ENCODE measurements at places on chromosomes 6 and 20.

DNA sequence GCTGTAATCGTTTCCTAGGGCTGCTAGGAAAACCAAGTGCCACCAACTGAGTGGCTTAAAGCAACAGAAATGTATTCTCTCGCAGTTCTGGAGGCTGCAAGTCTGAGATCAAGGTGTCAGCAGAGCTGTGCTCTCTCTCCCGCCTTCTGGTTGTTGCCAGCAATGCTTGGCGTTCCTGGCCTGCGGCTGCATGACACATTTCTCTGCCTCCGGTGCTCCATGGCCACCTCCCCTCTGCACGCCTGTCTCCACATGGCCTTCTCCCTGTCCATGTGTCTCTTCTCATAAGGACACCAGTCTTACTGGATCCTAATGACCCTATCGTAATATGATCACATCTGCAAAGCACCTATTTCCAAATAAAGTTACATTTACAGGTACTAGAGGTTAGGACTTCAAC, 91.7 kb upstream of the AKAP12 start:
- DNase-seq: no peak

GRCh38 chr20:50302341-50303057, 111.9 kb downstream of the CEBPB start:
- no peak for DNase-seq

GRCh38 chr6:10355115-10355702, 59.7 kb downstream of the TFAP2A start:
- no peak for DNase-seq

DNA sequence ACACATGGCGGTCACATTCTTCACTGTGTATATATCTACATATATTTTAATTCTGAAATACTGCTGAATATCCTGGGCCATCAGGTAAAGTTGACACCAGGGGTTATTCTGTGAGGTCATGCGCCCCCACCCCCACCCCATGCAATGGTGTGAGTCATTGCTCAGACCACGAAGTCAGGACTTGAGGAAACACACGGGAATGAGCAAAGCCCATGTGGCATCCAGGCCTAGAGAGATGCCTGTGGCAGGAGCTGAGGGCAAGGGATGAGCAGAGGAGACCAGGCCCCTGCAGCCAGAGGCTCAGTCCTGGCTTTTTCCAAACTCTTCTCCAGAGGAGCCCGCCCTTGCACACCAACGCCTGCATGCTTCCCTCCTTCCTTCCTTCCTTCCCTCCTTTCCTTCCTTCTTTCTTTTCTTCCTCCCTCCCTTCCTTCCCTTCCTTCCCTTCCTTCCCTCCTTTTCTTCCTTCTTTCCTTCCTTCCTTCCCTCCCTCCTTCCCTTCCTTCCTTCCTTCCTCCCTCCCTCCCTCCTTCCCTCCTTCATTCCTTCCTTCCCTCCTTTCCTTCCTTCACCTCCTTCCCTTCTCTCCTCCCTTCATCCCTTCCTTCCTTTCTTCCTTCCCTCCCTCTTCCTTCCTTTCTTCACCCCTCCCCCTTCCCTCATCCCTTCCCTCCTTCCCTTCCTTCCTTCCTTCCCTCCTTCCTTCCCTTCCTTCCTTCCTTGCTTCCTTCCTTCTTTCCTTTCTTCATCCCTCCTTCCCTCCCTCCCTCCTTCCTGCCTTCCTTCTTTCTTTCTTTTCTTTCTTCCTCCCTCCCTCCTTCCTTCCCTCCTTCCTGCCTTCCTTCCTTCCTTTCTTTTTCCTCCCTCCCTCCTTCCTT, 72.0 kb upstream of the INSM1 start:
- DNase-seq: no peak

DNA sequence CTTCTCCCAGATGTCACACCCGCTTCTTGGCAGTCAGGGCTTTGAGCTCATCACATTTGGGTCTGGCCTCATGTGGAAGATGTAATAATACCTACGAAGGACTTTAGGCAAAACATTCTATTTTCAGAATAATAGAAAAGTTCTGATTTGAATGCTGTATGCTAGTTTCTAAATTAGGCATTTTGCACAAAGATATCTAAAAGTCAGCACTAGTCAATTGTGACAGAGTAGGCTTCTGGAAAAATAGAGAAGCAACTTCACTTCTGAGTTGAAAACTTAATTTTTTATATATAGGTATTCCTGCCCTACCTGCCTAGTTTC, 38.3 kb upstream of the CD2AP start:
- no peak for DNase-seq

DNA sequence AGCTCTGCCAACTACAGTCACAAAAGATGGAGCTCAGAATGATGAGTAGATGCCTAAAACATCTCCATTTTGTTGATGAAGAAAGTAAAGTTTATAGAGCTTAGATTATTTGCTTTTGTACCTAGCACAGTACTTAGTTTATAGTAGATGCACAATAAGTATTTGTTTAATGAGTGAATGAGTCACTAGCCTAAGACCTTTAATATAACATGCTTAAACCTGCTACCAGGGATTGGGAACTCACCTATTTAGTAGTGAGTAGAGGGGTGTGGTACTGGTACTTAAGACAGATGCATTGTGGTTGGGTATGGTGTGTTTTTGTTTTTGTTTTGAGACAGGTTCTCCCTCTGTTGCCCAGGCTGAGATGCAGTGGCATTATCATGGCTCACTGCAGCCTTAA, 35.8 kb downstream of the TRIM38 start:
- DNase-seq: no peak

- no peak for DNase-seq
These were observed 124.7 kb upstream of the SPACA1 start for GRCh38 chr6:87922947-87923330.

- DNase-seq: no peak
These were observed 35.7 kb downstream of the TSPYL4 start for GRCh38 chr6:116218172-116218633.

- no peak for DNase-seq
These were observed 14.1 kb downstream of the CD93 start for GRCh38 chr20:23071996-23072395.

DNA sequence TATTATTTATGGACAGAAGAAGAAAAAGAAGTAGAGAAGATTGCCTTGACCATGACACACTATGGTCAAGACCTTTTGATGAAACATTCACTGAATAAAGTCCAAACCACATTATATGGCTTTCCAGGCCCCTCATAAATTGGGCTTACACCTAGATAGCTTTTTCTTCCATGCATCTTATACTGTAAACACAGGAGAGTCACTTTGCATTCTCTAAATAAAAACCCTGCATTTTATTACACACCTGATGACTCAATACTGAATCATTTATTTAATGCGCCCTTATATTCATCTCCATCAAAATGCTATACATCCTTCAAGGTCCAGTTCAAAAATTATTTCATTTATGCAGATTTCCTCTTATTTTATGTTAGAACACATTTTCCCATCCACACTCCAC, 78.0 kb downstream of the COL21A1 start:
- no peak for DNase-seq

DNA sequence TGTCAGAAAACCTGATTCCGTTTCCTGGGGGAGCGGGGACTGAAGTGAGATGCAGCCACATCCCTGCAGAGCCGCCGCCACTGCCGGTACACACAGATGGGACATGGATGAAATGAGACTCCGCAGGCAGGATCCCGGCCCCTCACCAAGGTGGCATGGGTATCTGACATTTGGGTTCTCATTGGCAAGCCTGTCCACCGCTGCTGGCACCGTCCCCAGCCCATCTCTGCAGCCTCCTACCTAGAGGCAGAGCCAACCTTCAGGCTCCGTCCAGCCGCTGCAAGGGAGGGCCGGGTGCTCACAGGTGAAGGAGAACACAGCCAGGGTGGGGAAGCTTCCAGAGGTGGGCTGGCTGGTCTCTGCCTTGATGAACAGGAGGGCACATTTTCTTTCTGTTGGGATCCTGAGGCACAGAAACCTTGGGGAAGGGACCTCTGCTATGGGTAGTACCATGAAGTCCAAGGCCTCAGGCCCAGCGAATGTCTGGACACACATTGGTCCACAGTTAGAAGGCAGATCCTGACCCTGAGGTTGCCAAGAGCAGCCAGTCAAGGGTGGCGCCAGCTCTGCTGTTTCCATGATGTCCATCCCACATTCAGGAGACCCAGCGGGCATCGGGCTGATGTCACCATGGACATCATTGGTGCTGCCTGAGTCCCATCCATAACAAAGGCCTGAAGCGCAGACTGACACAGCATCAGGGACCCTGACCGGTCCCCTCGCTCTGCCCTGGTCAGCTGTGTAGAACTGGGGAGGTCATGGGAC, 177.4 kb downstream of the TAF4 start:
- no peak for DNase-seq

GRCh38 chr6:163643866-163644265, 229.3 kb downstream of the QKI start:
- DNase-seq: no peak

- DNase-seq: no peak
These were observed 42.8 kb upstream of the AHI1 start for GRCh38 chr6:135540207-135540840.

GRCh38 chr6:1437553-1438406, 48.4 kb downstream of the FOXF2 start:
- no peak for DNase-seq

- no peak for DNase-seq
These were observed 204.5 kb downstream of the UBE3D start for GRCh38 chr6:82861121-82861520.

GRCh38 chr6:135506270-135506997, 8.9 kb upstream of the AHI1 start:
- no peak for DNase-seq

GRCh38 chr20:32063695-32064094, 11.7 kb downstream of the HCK start:
- DNase-seq: no peak

GRCh38 chr6:115214283-115214682, 846.4 kb downstream of the FRK start:
- no peak for DNase-seq

- peak; percentile 51 for DNase-seq
These were observed 174.1 kb downstream of the BMP7 start for GRCh38 chr20:57092112-57092899.

DNA sequence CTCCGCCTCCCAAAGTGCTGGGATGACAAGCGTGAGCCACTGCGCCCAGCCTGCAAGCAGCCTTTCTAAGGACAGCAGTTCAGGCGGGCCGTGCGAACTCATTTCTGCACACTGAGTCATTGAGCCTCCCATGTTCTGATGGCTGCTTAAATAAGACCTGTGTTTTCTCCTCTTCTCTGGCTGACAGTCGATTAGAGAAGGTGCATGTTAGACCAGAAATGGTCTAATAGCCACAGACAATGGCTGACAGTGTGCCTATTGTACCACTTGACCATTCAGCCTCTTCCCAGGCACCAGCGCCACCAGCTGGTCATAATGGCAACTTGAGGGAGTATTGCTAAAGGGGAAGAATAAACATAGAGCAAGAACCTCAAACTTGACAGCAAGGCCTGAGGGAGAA, 6.2 kb downstream of the CST11 start:
- DNase-seq: no peak

GRCh38 chr6:79440598-79440997, 96.6 kb downstream of the LCA5 start:
- DNase-seq: no peak

DNA sequence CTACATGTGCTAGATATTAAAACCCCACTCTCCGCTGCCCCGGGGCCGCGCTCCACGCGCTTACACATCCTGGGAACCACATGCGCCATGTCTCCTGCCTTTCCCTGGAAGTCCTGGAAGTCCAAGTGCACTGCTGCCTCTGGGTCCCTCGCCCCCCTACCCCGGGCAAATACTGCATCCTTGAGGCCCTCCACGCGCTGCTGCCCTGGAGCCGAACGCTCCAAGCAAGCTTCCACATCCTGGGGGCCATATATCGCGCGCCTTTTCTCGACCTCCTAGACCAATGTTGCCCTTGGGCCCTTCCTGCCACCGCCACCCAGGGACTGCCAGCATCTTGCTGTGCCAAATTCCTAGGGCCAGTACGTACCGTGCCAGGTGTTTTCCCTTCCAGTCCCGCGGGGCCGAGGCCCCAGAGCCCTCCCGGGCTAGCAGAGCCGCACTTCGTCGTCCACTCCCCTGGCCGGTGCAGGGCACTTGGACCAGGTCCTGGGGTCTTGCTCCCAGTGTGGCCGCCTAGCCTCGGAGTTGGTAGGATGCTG, 779 bp upstream of the KCNG1 start:
- no peak for DNase-seq

- DNase-seq: no peak
These were observed 21.0 kb downstream of the PPARD start for GRCh38 chr6:35363293-35363750.

GRCh38 chr6:126716826-126717509, 377.1 kb downstream of the CENPW start:
- DNase-seq: no peak

DNA sequence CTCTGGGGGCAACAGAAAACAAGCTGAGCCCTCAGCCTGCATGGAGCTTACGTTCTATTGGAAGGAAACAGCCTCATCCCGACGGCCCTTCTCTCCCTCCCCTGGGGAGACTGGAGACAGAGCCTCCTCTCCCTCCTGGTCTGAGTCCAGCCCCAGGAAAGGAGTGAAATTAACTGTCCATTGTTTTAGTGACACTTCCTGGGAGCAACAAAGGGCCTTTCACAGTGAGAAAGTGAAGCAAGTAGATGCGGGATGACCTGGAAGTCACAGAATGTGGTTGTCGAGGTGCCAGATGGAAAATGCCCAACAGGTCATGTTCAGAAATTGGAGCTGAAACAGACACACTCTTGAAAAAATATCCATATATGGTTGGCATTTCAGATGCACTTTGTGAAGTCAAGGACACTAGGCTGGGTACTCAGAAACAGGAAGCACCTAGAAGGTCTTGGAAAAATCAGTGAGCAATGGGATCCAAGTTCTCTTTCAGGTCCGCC, 77.8 kb downstream of the TFAP2C start:
- DNase-seq: no peak

DNA sequence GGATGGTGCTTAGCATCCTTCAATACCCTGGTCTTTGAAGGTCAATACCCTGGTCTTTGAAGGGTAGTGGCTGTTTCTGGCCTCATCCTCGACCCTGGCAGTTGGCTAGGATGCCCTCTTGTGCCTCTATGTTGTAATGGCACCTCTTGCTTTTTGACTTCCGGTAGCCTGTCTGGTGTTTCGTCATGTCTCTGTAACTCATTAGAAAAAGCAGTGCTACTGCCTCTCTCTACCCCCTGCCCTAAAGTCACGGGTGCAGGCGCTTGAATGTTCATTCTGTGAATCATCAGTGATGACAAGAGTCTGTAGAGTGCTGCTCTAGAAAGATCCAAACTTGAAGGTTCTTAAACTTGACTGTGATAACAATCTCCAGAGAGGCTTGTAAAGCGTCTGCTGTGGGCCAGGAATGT, 28.3 kb downstream of the RSPO4 start:
- no peak for DNase-seq

- DNase-seq: no peak
These were observed 173.4 kb upstream of the CITED2 start for GRCh38 chr6:139547804-139548203.

- no peak for DNase-seq
These were observed 95.4 kb downstream of the SLC22A23 start for GRCh38 chr6:3361312-3362037.

DNA sequence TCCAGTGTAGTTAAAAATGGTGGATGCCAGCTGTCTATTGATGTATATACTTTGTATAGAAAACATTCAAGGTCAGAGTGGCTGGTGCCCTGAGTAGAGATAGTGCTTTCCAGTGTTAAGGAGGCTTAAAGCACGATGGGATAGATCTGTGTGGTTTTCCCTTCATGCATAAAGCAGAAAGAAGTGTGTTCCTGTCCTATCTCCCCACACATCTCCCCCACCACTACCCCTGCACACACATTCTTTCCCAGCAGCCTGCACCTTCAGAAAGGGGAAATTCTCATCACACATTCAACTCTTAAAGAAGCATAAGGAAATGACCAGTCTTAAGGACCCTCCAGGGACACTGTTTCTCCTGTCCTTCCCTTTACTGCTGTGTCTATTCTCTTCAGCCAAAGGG, 221.7 kb upstream of the TAB2 start:
- no peak for DNase-seq

GRCh38 chr6:87421576-87421975, 13.8 kb downstream of the CFAP206 start:
- DNase-seq: no peak

Data from activated CD4-positive, alpha-beta T cell treated with anti-CD3 and anti-CD28 coated beads, Interleukin-2, amount 50 U/mL, for 1 hour (primary cell).